Brain (organoid and tissue), 16 donors: ENCODE measurements at places on chromosomes 5 and 9. TPM values are rescaled to one million over a fixed set of nuclear protein-coding genes. Genes with fewer than 3 reads are reported as not detected.
A peak's percentile ranks its signal among the peaks of the same experiment; 100 is the strongest.

DNA sequence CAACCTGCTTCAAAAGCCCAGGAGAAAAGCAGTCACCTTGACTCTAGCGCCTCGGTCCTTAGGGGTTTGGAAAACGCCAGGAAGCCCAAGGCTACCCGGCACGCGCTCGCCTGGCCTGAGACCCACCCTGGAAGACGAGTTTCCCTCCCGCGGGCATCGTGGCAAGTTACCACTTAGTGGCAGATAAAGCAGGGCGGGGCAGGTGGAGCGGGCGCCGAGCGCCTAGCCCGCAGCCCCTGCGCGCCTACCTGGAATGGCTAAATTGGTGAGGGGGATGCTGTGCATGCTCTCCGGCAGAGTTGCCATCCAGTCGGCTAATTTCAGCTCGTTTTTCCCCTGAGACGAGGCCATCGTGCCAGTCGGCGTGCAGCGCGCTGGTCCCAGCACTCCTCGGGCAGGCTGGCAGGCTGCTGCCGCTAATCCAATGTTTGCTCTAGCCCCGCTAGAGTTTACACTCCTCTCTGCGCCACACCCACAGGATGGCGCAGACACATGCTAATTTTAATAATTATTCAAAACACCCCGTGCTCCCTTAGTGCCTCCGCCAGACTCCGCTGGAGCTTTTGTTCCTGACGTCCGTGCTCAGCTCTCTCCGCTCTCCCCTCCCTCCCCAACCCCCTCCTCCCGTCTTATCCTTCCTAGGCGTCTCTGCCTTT, at the start of gene PLCXD3:
PLCXD3 (minus strand) TSS at position 426 of the 656 bp plus-strand sequence; CDS start at position 351, 75 bp downstream.
- peak; percentile 69 for DNase-seq

GRCh38 chr5:160747987-160748386, 104.0 kb downstream of the ATP10B start:
- peak; percentile 75 for DNase-seq

DNA sequence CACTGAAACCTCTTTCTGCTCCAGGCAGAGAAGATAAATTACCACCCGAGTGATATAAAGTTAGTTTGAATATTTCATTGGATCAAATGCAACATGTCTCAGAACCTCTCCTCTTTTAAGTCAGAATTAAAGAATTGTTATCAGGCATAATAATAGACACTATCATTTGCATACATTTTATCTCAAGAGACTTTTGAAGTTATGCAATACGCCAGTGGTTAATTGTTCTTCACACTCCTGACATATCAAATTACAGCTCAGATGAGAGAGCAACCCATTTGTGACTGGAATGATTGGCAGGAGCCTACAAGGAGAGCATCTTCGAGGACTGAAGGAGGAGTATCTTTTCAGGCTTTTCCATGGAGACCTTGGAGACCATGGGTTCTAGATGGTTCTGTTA, 452.2 kb downstream of the KDM4C start:
- no peak for DNase-seq

DNA sequence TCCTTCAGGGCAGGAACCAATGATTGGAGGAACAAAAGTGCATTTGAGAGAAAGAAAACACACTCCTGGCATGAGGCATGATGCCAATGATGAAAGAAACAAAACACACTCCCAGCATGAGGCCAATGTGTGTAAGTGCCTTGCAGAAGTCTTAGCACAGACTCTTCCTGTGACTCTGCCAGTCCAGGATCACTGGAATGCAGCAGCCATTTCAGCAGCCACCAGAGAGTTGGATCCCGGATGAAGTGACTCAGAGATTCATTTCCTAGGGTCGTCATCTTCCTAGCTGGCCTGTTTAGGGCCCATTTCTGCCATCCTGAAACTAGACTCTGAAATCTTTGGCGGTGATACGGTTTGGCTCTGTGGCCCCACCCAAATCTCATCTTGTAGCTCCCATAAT, 212.5 kb downstream of the CFAP90 start:
- no peak for DNase-seq

- DNase-seq: no peak
Observed at GRCh38 chr5:76441101-76441500, 38.0 kb downstream of the IQGAP2 start.

DNA sequence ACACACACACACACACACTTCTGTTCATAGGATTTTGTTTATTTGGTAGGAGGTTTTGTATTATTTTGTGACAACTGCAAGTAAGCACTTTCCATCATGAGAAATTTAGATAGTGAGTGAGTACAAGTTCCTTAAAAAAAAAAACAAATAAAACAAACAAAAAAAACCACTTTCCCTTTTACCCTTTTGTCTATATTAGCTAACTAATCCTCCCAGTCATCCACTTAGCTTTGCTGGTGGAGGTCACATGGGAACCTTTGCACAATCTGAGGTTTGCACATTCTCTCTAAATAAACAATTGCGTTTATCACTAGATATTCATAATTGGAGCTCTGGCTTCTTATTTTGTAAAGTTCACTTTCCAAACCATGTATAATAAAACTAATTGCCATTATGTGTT, 6.8 kb downstream of the ITGA1 start:
- no peak for DNase-seq

DNA sequence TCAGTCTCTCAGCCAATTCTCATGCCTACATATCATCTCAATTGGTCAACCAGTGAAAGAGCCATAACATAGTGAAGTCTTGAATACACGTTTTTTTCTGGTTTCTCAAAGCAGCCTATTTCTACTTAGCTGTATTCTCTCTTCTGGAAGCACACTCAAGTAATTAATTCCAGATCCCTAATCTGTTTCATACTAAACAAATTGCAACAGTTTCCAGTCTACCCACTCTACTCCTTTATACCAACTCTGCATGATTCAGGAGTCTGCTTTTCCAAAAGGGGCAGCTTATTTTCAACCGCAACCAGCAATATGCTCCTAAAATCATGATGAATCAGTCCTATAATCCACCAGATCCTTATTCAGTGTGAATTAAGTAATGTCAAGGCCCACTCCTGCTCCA, 211.7 kb downstream of the TLE1 start:
- no peak for DNase-seq

GRCh38 chr9:133023117-133023890, 7.5 kb upstream of the GTF3C5 start:
- DNase-seq: no peak

GRCh38 chr9:2209400-2209799, 194.3 kb downstream of the SMARCA2 start:
- no peak for DNase-seq

- DNase-seq: no peak
Observed at GRCh38 chr5:7805379-7805778, 45.6 kb downstream of the CFAP90 start.

GRCh38 chr5:77356740-77357139, 135.4 kb downstream of the WDR41 start:
- no peak for DNase-seq

The SOX30 gene
- polyA plus RNA-seq: not detected

The ANKRD31 gene
- not detected for polyA plus RNA-seq

The PCDHGB2 gene
- 4.7 TPM for polyA plus RNA-seq

The FST gene
- polyA plus RNA-seq: not detected

The IL13 gene
- polyA plus RNA-seq: not detected
